ENCODE measurements at places on chromosomes 12 and 14.
A peak's percentile ranks its signal among the peaks of the same experiment; 100 is the strongest.

DNA sequence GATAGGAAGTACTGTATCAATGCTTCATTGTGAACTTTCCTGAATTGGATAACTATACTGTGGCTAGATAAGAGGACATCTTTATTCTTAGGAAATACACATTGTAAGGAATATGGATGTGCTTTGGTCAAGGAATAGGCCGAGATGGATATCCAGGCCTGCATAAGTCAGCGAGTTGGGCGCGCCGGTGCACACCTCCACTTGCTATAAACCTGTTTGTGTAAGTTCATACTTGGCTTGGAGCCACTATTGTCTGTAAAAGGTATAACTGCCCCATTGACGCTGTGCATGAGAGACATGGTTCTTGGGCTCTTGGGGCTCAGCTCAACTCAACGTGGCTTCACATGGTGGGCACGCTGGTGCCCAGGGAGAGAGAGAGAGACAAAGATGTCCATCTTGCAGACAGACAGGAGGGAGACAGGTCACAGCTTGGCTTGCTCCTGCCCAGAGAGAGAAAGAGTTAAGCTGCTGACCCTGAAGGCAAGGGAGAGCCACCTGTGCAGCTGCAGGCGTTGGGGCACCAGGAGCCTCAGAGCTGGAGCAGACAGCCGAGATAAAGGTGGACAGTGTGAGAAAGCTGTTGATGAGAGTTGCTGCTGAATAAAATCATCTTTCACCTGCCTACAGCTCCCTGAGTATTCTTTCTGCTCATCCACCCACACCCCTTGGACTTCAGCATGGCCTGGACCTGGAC lies 34.1 kb upstream of the COCH start:
- no peak for DNase-seq

DNA sequence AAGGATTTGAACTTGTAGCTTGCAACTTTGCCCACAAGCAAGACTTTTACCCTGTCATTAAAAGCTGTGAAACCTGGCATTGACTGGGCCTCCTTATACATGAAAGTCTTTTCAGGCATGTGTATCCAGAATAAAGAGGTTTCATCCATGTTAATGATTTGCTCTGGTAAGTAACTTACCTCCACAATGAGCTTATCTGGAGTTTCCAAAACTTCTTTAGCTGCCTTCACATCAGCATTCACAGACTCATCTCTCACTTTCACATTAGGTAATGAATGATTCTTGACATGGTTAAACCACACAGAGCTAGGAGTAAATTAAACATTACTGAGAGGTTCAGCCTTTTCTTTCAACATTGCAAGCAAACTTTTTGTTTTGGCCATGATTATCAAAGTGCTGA lies 234.4 kb upstream of the CLEC14A start:
- no peak for DNase-seq

DNA sequence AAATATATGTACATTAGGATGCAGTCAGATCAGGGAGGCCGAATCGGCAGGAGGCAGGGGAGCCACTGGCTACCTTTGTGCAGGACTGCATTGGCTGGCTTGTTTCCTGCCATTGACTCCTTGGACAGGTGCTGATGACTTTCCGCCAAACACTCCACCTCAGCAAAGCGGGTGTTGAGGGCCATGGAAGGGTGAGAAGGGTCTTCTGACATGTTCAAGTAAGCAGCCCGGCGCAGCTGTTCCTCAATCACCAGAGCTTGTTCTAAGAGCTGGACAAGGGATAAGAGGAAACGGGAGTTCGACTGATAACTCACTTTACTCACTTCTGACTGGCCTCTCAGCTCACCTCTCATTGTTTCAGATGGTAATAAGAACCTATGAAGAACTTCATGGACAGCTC lies 4.9 kb upstream of the NOP2 start:
- DNase-seq = no peak

DNA sequence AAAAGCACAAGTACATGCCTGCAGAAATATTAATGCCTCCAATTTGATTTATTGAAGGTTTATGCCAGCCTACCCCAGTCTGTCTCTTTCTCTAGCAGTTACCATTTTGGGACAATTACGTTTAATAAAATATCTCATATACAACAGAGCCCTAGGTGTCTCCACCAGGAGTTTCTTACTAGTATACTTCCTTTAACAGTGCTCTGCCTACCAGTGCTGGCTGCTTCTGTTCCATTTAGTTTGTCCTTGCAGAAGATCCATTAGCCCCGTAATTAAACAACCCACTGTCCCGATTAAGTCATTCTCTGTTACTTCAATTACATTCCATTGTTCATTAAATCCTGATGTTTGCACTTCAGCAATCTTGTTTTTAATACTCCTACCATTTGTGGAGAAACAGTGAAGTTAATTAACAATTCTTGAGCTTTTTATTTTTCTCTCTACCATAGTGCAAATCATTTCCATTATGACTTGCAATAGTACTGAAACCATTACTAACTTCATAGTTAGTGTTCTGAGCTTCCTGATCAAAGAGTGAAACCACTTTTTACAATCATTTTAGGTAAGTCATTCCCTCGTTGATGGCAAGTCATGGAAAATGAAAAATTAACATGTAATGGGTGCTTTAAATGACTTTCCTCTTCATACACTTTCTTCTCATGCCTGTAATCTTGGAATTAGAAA lies 121.1 kb downstream of the PLXNC1 start:
- no peak for DNase-seq

DNA sequence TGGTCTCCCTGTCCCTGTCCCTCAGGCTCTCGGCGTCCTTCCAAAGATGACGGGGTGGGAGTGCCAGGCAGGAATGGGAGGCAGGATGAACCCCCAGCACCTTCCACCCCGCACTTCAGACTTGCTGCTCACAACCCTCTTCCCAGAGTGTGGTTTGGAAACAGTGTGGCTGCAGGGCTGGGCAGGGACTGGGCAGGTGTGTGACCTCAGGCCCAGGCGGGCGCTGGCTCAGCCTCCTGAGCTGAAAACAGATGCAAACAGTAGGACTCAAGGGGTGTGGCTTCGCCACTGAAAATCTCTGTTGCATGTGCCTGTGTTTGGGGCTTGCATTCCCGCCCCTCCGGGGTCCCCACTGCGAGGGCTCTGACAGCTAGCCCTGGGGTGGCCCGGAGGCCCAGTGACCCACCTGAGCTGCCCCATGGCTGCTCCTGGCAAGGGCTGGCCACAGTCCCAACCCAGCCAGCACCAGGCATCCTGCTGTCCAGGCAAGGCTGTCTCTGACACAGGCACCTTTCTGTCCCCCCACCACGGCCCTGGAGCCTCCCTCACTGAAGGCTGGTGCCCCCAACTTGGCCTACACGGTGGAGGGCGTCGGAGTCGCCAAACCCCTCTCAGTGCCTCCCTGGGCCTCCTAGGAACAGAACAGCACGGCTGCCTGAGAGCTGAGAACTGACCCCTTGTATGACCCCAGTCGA lies 46.1 kb downstream of the BEGAIN start:
- no peak for DNase-seq

DNA sequence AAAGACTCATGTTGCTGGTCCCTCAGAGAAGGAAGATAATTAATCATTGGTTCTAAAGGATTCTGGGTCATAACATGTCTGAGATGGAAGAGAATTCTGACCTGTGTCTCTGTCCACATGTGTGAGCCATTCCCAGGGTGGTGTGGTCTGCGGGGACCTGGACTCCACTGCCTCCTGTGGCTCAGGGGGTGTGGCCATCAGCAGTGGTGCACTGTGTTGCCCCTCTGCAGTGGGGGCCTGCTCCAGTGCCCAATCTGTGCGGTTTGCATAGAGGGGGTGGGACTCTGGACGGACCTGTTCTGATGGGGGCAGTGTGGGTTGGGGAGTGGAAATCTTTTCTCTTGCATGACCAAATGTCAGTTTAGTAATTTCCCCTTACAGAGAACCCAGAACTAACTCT lies 13.5 kb downstream of the KRT85 start:
- DNase-seq = no peak

- DNase-seq = no peak
Measured at GRCh38 chr14:100803226-100803625, 22.7 kb upstream of the MEG3 start.

DNA sequence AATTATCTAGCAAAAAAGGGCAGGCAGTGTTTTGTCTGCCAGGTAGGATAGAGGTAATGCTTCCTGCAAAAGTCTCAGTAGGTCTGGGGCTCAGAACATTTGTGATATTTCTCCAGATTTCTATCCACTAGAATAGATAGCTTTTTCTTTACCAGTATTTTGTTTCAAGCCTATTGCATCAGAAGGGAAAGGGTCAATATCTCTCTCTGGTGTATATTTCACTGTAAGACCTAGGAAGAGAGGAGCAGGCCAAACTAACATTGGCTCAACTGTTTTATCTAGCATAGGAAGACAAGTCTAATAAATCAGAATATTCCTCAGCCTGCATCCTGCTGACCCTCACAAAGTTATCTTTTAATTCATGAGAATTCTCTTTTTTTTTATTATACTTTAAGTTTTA lies 106.7 kb upstream of the DAAM1 start:
- DNase-seq = no peak

DNA sequence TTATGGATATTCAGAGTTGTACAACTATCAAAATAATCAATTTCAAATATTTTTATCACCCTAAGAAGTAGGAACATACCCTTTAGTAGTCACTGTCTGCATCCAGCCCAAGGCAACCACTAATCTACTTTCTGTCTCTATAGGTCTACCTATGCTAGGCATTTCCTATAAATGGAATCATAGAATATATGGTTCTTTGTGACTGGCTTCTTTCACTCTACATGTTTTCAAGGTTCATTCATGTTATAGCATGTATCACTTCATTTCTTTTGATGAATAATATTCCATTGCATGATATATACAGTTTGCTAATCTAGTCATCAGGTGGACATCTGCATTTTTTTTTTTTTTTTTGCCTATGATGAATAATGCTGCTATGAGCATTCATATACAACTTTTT lies 112.4 kb downstream of the PPP1R12A start:
- no peak for DNase-seq

DNA sequence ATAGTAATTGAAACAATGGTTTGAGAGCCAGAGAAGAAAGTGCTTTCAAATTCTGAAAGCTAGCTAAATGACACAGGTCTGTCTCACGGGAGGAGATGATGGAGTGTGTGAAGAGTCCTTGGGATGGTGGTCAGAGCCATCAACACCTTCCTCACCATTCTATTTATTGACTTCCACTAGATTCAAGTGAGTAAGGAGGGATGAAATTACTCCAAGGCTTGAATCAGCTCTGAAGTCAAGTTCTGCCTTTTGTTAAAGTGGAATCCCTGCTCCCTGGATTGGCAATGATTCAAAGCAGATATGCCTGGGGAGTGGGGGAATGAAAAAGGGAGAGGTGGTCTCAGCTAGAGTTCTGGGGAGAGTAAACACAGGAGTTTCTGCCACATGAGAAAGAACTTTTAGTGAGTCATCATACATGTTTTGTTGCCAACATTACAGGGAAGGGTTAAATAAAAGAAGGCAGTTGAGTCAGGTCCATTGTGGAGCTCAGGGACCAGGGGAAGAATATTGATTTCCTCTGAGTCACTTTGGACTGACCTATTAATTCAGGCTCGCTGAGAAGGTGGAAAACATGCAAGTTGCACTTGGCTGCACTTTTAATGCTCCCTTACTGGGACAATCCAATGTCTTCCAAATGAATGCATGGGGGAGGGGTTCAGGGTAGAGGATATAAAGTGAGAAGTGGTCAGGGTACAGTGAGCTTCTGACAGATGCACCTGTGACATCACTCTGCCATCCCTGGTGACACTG lies 142.7 kb downstream of the TBX5 start:
- no peak for DNase-seq

GRCh38 chr14:104262515-104263514 lies 124.4 kb downstream of the KIF26A start:
- no peak for DNase-seq

GRCh38 chr12:59927032-59927431 lies 331.2 kb downstream of the SLC16A7 start:
- DNase-seq = no peak

- DNase-seq = no peak
Measured at GRCh38 chr14:98370352-98370751, 901.6 kb downstream of the BCL11B start.

- no peak for DNase-seq
Measured at GRCh38 chr12:114406984-114407841, 1.3 kb upstream of the TBX5 start.

DNA sequence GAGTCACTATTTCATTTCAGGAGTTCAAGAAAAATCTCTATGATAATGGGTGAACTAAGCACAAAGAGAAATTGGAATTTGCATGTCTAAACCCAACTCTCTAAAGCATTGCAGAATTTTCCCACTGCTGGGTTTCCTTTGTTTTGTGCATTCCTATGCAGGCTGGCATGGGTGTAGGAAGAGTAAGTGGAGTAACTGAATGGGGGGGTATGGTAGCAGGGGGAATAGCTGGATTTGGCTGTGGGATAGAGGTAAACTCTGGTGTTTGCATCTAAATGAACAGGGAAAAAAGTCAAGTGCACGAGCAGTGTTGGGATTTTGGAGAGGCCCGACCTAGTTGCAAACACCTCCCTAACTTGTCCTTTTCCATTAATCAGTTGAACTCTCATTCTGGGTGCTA lies 159.1 kb downstream of the ANO4 start:
- DNase-seq = no peak

- DNase-seq = no peak
Measured at GRCh38 chr12:85273381-85274314, 6.4 kb upstream of the ALX1 start.

DNA sequence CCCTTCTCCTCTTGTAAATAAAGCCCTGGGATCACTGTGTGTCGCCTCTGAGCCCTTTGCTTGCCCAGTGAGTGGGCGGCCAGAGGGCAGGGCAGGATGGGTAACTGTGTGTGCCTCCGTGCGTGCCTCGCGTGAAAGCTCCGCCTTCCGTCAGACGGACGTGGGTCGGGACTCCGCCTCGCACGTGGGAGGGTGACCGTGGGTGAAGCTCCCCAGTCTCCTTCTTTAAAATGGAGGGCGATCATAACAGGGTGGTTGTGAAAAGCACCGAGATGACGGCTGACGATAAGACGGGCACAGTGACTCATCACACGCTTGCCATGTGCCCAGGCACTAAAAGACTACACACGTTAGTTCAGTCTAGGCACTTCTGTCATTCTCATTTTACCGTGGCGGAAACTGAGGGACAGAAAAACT lies 9.2 kb downstream of the PHB2 start:
- DNase-seq = peak; percentile 88

DNA sequence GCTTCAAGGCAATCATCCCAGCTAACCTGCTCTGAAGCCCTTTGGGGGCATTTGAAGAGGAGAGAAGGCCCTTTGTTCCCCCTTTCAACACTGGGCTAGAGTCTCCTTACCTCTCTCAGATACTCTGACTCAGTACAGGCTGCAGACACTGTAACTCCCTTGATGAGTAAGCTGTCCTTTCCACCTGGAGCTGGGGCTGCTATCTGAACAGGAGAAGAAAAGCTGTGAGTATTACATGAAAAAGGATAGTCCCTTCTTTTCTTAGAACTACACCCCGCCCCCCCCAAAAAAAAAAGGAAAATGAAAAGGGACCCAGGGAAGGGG lies 186.6 kb upstream of the PLEKHG7 start:
- DNase-seq = no peak

DNA sequence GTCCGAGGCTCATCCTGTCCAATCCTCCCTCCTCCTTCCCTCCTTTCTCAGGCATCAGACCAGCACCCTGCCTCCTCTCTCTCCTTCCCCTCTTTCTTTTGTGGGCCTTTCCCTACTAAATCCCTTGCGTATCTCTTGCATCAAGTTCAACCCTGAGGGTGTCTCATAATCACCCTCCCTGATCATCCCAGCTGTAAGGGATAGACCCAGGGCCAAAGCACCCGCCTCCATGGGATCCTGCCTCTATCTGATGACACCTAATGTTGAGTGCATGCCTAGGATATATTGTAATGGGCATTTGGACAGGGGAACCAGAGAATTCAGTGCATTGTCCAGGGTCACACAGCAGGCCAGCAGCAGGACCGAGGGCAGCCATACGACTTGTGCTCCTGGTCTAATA lies 84.9 kb downstream of the PHETA1 start:
- no peak for DNase-seq

GRCh38 chr12:48001505-48002413 lies 2.5 kb downstream of the COL2A1 start:
- DNase-seq = no peak
